LHCN-M2 (cell line): ENCODE measurements at places on chromosomes 6 and 20. TPM values are rescaled to one million over a fixed set of nuclear protein-coding genes. Genes with fewer than 3 reads are reported as not detected.

GRCh38 chr6:148971031-148971927 is 224.4 kb downstream of the UST start:
- peak; percentile 10 for DNase-seq

DNA sequence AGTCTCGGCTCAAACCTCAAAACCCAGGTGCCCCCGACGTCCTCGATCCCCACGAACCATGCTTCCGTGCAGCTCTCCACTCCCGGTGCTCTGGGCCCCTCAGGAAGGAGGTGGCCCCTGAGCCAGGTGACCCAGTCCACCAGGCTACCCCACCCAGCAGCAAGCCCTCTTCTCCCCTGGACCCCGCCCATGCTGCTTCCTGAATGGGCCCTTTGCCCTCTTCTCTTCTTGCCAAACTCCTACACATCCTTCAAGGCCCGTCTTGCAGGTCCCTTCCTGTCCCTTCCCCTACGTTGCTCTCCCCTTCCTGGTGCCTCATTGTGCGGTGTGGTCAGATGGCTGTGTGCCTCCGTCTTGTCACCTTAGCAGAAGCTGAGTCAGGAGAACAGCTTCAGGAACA is 3.4 kb upstream of the GATA5 start:
- no peak for DNase-seq

DNA sequence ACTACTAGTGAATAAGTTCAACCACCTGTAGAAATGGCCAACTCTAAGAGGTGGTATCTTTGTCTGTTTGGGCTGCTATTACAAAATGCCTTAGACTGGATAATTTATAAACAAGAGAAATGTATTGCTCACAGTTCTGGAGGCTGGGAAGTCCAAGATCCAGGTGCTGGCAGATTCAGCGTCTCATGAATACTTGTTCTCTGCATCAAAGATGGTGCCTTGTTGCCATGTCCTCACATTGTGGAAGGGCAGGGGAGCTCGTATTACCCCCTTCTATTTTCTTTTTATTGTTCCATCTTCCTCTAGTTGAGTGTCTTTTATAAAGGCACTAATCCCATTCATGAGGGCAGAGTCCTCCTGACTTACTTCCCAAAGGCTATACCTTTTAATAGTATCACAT is 58.0 kb downstream of the LRRC1 start:
- no peak for DNase-seq

DNA sequence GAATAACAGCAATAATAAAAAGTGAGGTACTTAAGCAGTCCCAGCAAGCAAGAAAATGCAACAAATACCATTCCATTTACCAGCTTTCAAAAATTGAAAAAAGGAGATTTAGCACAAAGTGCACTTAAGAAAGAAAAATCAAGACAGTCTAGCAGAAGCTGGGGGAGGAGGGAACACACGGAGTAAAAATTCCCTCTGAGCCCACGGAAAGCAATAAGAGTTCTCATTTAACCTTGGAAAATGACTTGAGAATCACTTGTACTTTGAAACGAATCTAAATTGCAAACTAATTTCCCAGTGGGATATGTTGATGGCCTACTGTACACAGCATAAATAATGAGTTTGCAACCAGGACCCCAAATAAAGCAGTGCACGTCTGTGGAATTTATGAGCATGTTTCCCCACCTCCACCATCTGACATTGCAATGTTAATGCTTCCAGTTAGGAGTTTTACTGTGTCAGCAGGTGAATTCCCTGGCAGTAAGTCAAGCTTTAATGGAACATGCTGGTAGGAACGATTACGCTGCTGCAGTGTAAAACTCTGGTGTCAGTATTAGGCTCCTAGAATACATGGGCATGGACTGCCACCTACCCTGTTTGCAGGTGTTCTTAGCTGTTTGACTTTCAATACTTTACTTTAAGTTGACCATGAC is 386.8 kb downstream of the HDGFL1 start:
- DNase-seq: no peak

GRCh38 chr20:62299666-62300236 is 3.0 kb upstream of the ADRM1 start:
- DNase-seq: no peak

Gene GHRH
- not detected in 2 replicates for total RNA-seq

Gene CD93
- not detected in 2 replicates for total RNA-seq

Gene COL11A2
- 0.96 and 1.1 TPM in 2 replicates for total RNA-seq
